Hematopoietic multipotent progenitor cell (in vitro differentiated cells): ENCODE measurements at places on chromosomes 2 and 18.

GRCh38 chr2:3413697-3414096 is 34.2 kb downstream of the TRAPPC12 start:
- DNase-seq, result no peak

- DNase-seq, result peak; percentile 62
Observed at GRCh38 chr2:46942143-46942526, 26.5 kb upstream of the MCFD2 start.

DNA sequence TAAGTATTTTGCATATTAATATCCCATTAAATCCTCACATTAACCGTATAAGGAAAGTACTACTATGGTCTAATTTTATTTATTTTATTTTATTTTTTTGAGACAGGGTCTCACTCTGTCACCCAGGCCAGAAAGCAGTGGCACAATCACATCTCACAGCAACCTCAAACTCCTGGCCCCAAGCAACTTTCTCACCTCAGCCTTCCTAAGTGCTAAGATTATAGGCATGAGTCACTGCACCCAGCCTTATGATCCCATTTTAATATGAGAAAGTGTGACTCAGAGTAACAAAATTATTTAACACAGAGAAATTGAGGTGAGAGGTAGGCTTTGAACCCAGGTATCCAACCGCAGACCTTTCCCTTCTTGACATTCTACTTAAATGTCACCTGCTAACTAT is 330.0 kb upstream of the POU3F3 start:
- DNase-seq, result no peak

- DNase-seq, result no peak
Observed at GRCh38 chr2:166179201-166179600, 51.4 kb upstream of the SCN1A start.

GRCh38 chr2:11446733-11447248 is 19.2 kb downstream of the E2F6 start:
- peak; percentile 83 for DNase-seq

DNA sequence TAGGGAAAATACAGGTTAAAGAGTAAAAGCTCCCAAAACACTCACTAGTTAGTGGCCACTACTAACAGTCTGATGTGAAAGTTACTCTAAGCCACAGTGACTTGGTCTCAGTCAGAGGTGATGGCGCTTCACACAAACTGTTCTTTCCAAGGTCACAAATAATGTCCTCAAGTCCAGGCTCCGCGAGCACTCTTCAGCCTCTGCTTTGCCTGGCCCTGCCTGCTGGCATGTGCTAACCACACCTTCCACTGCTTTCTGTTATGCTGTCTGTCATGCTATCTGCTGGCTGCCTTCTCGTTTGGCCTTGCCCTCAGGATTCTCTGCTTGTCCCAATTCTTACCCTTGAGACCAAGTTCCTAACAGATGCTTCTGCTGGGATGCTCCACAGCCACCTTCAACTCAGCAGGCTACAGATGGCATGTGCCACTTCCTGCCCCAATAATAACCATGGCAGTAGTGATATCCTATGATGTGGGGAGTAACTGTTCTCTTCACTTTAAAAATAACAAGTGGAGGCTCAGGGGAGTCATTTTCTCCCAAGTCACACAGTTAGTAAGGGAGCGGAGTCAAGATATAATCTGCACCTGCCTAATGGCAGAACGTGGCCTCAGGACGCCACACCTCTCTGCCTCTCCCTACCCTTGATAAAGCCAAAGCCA is 75.7 kb downstream of the ZAP70 start:
- DNase-seq, result no peak

GRCh38 chr2:133641497-133641896 is 73.2 kb upstream of the NCKAP5 start:
- DNase-seq, result no peak

DNA sequence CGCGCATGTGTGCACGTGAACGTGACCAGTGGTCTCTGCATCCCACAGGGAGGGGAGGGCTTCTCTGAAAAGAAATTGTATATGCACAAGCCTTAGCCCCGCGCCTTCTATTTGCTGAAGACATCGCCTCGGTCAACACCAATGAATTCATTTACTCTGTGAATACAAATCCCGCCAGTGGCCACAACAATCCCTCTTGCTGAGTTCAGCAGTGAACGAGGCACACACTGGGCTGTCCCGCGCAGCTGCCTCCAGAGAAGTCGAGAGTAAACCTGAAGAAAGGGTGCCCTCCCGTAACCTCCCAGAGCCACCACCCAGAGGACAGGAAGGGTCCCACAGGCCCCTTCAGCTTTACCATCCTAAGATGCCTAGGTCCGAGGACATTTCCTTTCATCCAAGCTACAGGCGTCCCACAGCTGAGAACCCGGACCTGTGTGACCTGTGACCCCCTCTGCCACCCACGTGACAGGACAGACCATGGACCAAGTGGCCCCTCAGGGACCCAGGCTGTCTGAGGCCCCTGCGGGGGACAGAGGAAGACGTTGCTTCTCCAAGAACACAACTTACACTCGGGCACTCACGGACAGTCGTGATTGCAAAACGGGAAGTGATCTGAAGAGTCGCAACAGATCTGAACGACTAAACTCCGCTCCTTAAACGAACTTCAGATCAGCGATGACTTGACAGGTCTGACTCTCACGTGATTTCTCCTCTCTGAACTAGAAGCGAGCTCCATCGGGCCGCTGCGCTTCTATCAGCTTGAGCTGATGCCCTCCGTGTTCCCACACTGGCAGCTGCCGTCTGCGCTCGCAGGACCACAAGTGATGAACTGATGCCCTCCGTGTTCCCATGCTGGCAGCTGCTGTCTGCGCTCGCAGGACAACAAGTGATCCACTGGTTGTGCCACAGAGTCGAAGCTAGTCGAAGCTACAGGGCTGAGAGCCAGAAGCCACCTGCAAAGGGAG is 92.7 kb downstream of the ZNF516 start:
- no peak for DNase-seq

- no peak for DNase-seq
Observed at GRCh38 chr2:127762846-127763245, 48.1 kb downstream of the WDR33 start.

GRCh38 chr2:150482111-150482510 is 5.4 kb downstream of the RND3 start:
- no peak for DNase-seq

- no peak for DNase-seq
Observed at GRCh38 chr2:114727012-114727411, 284.6 kb downstream of the DPP10 start.

GRCh38 chr18:35283923-35284794 is 5.9 kb downstream of the ZSCAN30 start:
- no peak for DNase-seq

- no peak for DNase-seq
Observed at GRCh38 chr18:42586601-42587000, 528.9 kb downstream of the RIT2 start.

DNA sequence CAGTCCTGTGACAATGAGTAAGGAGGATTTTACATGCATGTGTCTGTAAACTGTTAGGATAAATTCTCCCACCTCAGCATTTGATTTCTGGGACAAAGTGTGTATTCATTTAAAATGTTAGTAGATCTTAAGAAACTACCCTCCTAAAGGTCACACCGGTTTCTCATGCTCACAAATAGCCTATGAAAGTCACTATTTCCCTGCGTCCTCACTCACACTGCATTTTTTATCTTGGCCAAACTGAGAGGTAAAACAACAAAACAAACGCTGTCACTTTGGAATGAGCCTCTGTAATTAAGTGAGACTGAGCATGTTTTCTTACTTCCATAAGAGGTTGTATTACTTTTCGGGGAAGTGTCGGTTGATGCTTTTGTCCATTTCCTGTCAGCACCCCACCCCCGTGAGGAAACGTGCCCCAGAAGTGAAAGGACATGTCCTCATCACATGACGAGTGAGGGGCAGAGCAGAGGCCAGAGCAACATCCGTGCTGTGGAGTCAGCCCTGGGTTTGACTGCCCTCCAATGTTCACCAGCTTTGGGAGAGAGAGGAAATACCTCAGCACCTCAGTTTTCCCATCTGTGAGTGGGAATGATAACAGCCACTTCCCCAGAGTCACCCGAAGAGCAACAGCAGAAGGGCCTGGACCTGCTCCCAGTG is 3.1 kb downstream of the GYPC start:
- no peak for DNase-seq

GRCh38 chr2:109275120-109276012 is 146.4 kb downstream of the SH3RF3 start:
- DNase-seq, result no peak

GRCh38 chr18:13390196-13390595 is 171.6 kb downstream of the LDLRAD4 start:
- DNase-seq, result no peak

DNA sequence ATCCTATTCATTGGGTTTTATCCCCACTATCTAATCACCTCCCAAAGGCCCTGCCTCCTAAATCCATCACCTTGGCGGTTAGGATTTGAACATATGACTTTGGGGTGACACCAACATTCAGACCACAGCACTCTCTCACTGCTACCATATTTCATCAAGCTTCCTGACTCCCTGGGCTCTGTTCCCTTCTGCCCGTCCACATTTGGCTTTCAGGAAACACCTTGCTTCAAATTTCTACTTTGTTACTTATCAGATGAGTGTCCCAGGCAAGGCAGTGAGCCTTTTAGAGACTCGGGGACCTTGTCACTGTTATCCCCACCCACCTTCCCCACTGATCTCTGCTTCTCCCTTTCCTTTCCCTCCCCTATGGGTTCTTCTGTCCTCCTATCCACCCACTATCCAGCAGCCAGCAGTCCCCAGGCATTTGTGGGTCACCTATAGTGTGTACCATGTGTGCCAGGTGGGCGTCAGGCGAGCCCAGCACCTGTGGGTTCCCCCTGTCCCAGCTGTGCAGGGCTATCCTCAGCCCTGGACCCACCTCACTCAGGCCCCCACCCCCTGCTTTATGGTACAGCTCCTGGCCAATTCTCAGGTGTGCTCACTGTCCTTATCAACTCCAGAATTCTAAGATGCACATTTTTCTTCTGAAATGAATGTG is 230.9 kb downstream of the LOXHD1 start:
- no peak for DNase-seq

DNA sequence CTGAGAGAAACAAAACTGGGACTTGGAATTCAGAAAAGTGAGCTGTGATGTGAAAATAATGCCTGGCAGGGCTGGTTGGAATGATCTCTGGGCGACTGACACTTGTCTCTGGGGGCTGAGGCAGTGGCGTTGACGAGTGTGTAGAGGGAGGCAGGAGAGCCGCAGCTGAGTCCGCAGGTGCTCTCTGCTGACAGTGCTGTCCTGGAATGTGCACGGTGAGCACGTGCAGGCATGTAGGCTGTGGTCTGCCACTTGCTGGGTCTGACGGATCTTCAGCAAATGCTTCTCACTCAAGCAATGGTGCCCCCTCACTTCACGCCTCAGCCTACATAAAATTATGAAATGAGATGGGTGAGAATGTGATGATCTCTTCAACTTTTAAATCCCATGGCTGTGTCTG is 38.5 kb upstream of the ATP9B start:
- DNase-seq, result no peak

DNA sequence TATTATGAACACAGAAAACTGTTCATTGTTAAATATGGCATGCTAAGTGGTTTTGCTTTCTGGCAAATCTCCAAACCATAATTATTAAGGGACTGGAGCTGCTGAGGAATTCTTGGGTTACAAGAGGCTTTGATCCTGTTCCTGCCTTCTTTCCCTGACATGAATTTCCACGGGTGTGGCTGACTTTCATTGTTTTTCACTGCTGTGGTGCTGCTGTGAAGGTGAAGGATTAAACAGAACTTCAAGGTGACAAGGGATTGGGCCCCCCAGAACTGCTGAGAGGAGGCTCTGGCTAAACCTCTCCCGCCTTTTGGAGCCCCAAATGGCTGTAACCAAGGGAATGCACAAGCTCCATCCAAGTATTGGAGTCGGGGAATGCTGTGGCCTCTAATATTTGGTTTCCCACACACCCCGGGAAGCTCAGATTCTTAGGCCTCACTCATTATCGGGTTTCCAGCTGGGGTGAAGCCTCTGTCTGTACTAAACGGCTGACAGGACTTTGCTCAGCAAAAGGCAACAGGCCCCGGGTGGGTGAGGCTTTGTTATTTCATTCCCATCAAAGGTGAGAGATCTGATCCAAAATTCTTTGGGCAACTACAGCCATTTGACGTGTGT is 29.0 kb upstream of the ZFP36L2 start:
- no peak for DNase-seq

GRCh38 chr2:118490330-118490729 is 357.1 kb downstream of the EN1 start:
- DNase-seq, result no peak

- DNase-seq, result no peak
Observed at GRCh38 chr2:196967116-196967515, 40.6 kb upstream of the PGAP1 start.

DNA sequence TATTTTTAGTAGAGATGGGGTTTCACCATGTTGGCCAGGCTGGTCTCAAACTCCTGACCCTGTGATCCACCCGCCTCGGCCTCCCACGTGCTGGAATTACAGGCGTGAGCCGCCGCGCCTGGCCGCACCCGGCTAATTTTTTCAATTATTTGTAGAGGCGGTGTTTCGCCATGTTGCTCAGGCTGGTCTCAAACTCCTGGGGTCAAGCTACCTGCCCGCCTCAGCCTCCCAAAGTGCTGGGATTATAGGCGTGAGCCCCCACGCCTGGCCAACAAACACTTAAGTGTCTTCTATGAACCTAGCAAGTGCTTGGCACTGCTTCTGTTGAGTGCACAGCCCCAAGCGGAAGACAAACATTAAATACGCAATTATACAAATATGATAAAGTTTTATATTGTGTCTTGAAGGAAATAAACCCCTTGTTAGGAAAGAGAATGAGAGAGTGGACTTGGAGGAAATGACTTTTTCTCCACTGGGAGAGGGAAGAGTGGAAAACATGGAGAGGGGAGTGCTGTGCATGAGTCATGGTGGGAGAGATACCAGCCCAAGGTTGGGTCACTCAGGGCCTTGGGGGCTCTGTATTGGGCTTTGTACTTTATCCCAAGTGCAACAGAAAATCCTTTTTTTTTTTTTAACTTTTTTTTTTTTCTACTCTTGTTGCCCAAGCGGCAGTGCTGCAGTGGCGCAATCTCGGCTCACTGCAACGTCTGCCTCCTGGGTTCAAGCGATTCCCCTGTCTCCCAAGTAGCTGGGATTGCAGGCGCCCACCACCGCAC is 41.4 kb upstream of the ACTR2 start:
- DNase-seq, result no peak
